ENCODE measurements at places on chromosomes 11 and 22.

GRCh38 chr11:27150098-27150497 is 109.5 kb downstream of the BBOX1 start:
- DNase-seq: no peak

GRCh38 chr11:61907871-61908729 is 9.3 kb downstream of the RAB3IL1 start:
- no peak for DNase-seq

DNA sequence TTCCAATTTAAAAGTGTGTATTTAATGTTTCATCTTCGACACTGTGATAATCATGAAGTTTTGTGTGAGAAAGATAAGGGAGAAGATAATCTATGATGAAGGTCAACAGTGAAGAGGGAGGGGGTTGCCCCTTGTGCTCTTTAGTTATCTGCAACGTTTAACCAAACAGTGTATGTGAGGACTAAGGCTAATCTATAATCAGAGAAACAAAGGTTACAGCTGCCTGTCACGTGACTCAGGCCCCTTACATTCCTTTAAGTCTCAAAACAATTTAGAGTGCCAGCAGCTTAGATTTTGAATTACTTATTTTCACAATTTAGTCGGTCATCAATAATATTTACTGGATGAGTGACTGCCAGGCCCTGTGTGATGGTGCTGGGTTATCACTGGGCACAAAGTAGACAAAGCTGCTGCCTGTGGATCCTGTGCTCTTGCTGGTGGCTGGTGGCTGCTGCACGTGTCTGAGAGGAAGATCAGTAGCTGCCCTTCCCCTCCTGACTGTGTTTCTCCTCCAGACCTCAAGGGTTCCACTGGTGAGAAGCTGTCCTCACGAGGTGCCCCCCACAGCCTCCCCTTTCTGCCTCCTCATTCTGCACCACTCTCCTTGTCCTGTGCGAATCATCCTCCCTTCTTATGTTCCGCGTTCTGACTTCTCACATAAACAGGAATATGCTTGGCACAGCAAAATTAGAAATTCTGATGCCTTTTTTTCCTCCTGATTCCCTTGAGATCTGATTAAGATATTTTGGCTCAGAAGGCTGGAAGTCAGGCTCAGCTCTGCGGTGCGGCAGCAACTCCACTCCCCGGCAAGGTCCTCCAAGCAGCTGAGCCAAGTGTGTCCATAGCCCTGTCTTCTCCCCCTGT is 331.1 kb upstream of the B3GAT1 start:
- DNase-seq: no peak

DNA sequence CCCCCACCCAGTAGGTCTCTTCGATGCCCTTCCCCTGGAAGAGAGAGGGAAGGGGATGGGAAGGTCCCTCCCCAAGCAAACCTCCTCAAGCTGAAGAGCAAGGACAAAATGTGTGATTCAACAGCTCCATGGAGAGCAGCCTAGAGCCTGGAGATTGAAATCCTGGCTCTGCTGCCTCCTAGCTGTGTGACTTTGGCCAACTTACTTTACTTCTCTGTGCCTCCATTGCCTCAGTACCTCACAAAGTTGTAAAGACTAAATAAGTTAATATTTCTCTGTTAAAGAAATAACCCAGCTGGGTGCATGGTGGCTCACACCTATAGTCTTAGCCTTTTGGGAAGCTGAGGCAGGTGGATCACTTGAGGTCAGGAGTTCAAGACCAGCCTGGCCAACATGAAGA is 21.1 kb upstream of the LRRC32 start:
- DNase-seq: no peak

- DNase-seq: no peak
Observed at GRCh38 chr11:11635443-11635842, 13.6 kb upstream of the GALNT18 start.

DNA sequence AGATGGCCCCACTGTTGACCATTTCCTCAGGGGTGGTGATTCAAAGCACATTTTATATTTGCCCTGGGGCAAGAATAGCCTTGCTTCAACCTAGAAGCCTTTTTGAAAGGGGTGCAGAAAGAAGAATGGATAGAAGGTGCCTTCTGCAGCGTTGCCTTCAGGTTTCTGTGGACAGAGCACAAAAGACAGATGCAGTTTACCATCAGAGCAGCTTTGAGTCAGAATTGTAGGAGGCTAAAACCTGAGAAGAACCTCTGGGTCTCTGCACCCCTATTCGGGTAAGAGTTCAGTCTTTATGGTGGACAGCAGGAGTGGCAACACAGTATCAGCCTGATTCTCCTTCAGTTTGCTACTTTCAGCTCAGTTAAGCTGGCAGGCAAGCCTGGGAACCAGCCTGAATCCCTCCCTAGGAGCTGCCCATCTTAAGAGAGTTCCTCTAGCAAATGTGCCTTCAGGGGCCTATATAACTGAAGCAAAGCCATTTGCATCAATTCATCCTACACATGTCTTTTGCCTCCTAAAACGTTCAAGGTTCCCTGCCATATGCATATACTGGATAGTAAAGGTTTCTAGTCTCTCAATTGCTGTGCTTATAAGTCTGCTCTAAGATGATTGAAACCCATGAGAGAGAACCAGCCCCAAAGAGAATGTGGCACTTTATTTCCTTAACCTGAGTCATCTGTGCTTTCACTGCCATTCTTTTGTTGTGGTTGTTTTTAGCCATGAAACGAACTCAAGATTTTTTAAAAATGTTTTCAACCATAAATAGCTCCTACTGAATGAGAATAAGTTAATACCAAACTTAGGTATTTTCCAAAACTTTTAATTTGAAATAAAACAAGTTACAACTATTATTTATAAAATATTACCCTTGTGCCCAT is 123.0 kb downstream of the TRIM44 start:
- no peak for DNase-seq

DNA sequence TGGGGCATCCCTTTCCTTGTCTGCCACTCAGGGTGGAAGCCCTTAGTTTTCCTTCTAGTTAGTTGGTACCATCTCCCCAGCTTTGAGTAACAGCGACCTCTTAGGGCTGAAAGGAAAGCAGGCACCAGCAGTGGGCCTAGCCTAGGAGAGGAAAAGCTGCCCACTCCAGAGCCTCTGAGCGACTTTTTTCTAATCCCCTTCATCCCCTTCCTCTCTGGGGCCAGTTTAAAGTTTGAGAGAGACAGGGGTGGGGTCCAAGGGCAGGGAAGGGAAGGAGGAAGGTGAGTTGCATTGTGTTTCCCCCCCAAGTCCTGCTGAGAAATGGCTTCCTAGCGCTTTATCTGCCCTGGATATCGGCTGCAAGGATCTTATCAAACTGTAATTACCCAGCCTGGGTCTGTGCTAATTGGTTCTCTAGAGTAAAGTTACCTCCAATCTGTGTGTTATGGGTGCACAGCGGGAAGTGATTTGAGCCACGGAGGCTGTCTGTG is 573.9 kb upstream of the CADM1 start:
- DNase-seq: no peak

DNA sequence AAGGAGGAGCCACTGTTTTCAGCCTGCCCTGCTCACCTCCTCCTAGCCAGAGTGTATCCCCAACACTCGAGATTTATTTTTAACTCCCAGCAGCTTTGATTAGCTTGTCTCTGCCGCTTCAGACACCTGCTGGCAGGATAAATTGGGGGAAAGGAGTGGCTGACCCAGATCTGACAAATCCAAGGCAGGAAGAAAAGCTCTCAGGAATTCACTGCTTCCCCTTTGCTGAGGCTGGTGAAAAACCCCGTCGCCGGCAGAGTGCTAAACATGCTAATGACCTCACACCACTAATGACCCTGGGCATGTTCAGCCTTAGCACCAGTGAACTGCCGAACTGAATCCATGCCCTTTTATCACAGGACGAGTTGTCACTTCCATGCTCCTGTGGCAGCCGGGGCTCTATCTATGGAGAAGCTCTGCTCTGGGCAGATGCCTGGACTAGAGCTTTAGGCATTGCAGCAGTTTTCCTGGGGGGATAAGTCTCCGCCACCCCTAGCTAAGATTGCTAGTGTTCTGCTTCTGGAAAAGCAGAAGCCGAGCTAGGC is 52.2 kb downstream of the FEZ1 start:
- no peak for DNase-seq

DNA sequence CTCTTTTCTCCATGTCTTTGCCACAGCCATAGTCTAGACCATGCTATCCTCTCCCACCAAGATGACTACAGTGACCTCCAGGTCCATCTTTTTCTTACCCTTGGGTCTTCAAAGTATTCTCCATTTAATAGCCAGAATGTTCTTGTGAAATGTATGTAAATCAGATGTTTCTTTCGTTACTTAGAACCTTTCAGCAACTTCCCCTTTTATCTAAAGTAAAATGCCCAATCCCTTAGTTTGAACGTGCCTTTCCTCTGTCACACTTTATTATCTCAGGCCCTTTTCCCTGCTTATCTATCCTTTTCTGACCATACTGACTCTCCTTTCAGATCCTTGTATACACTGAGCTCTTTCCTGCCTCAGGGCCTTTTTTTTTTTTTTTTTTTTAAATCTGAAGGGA is 17.9 kb downstream of the RBM4B start:
- no peak for DNase-seq

DNA sequence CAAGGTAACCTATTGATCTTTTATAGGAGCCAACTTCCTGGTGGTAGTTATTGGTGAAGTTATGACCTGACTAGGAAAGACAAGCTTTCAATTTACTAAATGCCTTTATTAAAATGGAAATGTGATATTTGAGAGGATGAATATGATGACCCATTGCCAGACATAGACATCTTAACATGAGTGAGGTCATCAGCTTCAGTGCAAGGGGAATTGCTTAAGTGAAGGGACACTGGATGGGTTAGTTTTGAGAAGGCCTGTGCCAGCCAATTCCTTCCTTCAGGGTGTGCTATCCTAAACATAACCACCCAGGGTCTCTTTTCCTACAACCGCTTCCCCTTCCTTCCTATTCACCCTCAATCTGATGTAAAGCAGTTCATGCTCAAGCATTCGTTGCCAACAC is 21.5 kb downstream of the NAV2 start:
- DNase-seq: no peak

DNA sequence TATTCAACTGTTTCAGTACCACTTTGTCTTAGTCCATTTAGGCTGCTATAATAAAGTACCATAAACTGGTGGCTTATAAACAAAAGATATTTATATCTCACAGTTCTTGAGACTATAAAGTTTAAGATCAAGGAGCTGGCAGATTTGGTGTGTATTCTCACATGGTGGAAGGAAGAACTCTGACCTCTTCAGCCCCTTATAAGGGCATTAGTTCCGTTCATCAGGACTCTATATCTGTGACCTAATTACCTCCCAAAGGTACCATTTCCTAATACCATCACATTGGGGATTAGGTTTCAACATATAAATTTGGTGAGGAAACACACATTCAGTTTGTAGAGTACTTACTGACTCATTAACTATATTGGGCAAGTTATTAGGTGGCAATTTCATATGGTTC is 10.7 kb upstream of the ARL14EP start:
- no peak for DNase-seq

- DNase-seq: no peak
Observed at GRCh38 chr11:117073539-117073938, 24.7 kb downstream of the SIK3 start.

DNA sequence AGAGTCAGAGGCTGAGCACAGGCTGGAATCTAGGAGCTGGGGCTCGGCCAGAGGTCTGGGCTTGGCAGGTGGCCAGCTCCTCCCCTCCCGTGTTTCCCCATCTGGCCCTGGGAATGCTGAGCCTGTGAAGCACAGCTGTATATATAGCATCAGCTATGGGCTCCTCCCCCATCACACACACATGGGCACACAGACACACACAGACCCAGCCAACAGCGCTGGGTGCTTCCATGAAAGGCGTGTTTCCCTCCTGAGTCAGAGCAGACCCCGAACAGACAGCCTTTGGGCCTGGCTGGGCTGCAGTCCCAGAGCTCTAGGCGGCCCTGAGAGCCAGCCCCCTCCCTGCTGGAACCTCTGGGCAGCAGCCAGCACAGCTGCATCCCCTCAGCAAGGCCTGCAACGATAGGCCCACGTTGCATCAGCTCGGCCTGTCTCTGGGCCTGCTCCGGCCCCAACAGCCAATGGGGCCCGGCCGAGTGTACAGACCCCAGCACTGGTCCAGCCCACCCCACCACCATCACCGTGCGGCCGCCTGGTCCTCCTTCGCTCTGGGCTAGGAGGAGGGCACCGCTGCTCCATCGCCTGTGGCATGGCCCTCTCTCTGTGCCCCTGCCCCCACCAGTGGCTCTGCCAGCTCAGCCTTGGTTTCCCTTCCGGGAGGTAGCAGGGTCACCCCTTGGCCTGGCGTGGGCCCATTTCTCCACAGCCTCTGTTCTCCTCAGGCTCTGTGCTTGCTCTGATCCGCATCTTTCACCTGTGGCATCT is 7.6 kb upstream of the SERPINH1 start:
- peak; percentile 100 for DNase-seq

GRCh38 chr22:17087498-17088131 is 2.8 kb downstream of the IL17RA start:
- DNase-seq: peak; percentile 83

GRCh38 chr11:72723508-72723907 is 28.7 kb downstream of the ARAP1 start:
- no peak for DNase-seq

DNA sequence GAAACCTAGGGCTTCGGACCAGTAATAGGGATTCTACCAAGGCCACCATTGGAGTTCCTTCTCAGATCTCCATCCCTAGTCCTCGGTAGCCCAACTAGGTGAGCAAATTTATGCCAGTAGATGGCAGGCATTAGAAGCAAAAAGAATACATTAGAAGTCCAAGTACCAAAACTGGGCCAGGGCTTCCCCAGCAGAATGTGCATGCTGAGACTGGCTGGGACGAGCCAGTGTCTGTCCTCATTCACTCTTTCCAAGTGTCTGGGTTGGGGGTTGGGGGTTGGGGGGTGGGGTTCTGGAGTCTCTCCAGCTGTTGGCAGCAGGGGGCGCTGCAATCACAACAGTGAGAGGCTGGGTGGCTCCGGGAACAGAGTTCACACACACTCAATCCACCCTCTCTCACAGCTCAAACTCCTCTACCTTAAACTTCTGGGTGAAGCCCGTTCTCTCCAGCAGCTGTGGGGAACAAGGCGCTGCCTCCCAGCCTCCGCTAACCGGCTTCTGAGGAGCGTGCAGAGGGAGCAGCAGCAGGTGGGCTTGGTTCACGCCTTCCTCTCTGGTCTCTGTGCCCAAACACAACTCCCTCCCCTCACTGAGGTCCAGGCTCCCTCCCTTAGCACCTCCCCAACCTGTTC is 57.5 kb downstream of the BTG4 start:
- peak; percentile 74 for DNase-seq

DNA sequence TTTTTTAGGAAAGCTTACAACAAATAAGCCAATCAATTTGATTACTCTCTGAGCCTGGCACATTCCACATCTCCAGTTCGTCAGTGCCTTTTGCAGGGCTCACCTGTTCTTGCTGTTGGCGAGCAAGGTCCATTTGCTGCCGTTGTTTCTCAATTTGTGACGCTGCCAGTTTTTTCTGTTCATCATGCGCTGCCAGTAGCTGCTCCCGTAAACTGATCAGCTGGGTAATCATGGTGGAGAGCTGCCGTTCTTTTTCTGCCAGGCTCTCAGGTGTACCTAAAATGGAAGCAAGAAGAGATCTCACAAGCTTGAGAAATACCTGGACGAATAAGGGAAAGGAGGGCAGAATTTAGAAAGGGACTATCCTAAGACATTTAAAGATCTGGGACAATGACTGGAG is 169.7 kb downstream of the SOX6 start:
- DNase-seq: no peak

DNA sequence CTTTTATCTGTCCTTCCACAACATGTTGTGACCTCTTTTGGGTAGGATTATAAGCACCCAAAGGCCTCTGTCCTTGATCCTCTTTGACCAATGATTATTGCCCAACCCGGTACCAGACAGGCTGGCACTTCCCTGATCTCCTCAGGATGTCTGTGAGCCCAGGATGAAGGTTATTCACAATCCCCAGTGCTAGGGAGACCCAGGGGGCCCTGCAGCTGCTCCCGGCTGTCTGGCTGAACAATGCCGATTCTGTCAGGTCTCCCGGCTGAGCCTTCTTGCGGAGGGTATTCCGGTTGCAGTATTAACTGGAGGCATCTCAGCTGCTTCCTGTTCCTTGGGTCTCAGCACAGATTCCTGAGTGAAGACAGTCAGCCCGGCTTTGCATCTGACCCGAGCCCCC is 71.2 kb upstream of the CDON start:
- DNase-seq: no peak

Measured in fibroblast of skin of right quadriceps (primary cell).